CD4-positive, alpha-beta T cell treated with Interleukin-1 beta for 1 hour (primary cell): ENCODE measurements at places on chromosomes 7 and 10.

DNA sequence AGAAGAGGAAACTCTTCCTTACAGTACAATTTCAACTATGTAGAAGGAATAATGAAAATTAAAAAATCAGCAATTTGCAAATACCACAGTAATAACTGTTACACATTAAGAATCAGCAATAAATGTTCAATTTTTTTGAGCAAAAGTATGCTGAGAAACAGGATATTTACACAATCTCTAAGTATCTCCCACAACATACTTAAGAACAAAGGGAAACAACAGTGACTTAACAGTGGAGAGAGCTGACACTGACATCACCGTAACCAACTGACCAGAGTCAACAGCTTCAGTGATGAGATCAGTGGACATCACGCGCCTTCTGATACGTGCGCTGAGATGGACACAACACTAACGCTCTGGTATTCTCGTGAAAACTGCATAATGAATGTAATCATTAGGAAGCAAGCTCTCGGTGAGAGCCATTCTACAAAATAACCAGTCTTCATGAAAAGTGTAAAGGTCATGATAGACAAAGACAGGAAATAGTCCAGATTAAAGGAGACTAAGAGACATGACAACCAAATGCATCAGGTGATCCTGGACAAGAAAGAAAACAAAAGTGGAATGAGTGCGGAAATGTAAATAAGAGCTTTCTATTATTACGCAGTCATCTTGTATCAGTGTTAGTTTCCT is 82.6 kb downstream of the PIP4K2A start:
- no peak for DNase-seq

DNA sequence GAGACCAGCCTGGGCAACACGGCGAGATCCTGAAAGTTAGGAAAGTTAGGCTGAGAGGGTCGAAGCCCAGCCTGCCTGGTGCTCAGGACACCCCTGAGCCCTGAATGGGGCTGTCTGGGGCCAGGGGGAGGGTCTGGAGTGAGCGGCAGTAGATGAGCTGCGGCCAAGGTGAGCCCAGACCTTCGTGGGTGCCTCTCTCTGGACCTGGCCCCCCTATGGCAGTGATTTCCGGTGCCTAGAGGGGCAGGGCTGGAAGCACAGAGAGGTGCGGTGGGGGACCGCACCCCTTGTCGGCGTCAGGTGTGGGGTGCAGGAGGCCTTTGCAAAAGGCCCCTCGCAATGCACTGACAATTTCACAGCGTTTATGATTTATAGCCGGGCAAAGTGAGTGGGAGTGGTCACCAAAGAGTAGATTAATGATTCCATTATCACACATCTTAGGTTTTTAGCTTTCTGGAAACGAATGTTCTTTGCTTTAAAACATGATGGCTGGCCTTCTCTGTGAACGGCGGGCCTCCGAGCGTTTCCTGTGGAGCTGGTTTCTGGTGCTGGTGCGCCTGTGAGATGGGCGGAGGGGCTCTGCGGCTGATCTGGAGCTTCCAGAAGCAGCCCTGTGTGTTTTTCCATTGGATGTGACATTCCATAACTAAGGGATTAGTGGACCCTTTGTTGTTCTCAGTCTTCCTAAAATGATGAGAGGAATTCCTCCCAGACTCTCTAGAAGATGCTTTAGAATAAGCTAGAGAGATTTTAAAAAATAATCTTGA is 171.0 kb upstream of the ZNF32 start:
- no peak for DNase-seq

- DNase-seq, result no peak
These were observed 165.7 kb upstream of the AHR start for GRCh38 chr7:17132726-17133125.

DNA sequence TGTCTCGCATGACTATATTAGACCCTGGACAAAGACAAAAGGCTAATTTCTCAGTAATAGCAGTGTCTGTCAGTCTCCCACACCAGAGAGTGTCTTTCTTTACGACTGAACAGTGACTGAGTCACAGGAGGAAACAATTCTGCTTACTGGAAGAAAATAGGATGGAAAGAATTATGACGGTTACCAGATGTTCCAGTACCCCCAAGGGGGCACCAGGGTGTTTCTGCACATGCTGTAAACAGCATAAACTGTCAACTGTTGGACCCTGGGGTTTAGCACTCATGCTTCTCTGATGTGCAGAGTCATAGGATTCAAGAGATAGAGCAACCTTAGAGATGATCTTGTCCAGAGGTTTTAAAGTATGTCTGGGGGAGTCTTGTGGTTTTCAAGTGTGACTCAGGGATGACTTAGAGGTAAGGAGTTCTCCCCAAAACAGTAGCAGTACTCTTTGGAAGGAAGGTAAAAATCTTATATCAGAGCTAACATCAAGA is 291.7 kb downstream of the THSD7A start:
- DNase-seq, result no peak

DNA sequence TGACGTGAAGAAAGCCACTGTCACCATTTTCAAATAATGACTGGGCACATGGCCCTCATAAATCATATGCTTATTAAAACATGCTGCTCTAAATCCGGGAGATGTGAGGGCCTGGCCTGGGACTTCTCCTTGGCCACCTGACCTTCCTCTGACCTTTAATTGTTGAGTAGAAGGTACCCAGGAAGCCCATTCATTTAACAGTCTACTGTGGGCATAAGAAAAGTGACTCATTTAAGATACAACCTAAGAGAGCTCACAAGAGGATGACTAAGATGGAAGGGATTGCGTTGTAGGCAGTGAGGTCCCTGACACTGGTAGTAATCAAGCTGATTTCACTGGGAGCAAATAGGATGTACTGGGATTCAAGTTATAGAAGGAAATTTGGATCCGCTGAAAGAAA is 203.4 kb upstream of the GPR26 start:
- peak; percentile 2 for DNase-seq
